Upper lobe of right lung (tissue), 1 donor: ENCODE measurements at places on chromosomes 11 and 22. TPM values are rescaled to one million over a fixed set of nuclear protein-coding genes. Genes with fewer than 3 reads are reported as not detected.
A peak's percentile ranks its signal among the peaks of the same experiment; 100 is the strongest.

GRCh38 chr11:57471496-57471895, 11.2 kb downstream of the RTN4RL2 start:
- DNase-seq: no peak
- peaks cover 6% of the 10 kb centered on the region for H3K4me1 ChIP-seq
- no peaks in the 10 kb centered on the region for H3K27me3 ChIP-seq
- H3K36me3 ChIP-seq: no peaks in the 10 kb centered on the region
- no peak overlapping the region for H3K27ac ChIP-seq

Gene MRGPRE
- total RNA-seq: not detected

DNA sequence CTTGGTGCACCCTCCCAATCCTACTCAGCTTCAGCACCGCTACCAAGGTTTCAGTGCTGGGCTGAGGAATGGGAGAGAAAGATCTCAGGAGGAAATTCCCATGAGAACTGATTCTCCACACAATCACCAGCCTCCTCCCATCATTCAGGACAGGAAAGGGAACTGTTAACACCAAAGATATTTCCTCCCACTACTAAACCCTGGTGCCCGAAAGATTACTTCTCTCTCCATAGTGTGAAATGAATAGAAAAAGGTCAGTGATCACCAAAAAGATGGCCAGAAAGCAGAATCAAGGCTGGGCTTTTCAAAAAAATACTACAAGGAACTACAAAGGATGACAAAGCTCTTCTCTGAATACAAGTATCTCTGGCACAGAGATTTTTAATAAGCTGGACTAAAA, 26.1 kb downstream of the TCIRG1 start:
- H3K36me3 ChIP-seq: peaks cover 95% of the 10 kb centered on the region
- H3K4me1 ChIP-seq: no peaks in the 10 kb centered on the region
- no peak for DNase-seq
- H3K4me3 ChIP-seq: no peak overlapping the region

DNA sequence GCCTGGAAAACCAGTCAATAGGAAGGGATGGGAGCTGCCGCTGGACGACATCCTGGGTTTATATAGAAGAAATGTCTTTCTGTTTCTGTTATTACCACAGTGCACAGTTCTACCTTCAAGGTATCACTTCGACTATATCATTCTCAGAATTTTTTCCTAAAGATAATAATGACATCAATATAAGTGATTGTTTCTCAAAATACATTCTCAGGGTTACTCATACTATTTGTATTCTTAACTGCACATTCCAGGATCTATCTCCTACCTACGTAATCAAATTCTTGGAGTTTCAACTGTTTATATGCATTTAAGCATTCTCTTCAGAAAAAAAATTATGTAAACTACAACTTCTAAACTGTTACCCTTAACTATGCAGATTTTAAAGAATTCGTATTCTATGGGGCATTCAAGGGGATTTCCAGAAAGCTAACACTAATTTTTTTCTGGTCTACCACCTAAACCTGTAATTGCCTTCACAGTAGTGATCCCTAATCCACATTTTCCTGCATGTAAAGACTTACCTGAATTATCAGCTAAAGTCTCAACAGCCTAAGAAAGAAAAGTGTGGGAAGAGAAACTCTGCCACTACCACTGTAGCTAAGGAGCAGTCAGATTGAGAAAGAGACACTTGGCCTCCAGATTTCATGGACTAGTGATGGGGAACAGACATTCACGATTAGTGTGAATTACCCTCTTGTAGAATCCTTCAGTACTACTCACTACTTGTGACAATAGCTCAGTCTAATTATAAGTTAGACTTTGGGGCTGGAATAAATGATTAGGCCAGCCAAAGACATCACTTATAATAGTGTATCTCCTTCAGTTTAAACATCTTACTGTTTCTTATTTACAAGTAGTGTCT, at the start of gene OR51B5:
Gene OR51B5 (minus strand): TSS at position 51 of the 862 bp plus-strand sequence. CDS start 0 bp downstream, at position 51.
- H3K4me3 ChIP-seq: no peak within 1 kb of the TSS
- no peaks in the 10 kb centered on the region for H3K36me3 ChIP-seq
- no peak within 1 kb of the TSS for H3K27ac ChIP-seq
- no peaks in the 10 kb centered on the region for H3K4me1 ChIP-seq
- no peaks in the 10 kb centered on the region for H3K27me3 ChIP-seq
- DNase-seq: no peak

Gene CRYBA4
- total RNA-seq: not detected

DNA sequence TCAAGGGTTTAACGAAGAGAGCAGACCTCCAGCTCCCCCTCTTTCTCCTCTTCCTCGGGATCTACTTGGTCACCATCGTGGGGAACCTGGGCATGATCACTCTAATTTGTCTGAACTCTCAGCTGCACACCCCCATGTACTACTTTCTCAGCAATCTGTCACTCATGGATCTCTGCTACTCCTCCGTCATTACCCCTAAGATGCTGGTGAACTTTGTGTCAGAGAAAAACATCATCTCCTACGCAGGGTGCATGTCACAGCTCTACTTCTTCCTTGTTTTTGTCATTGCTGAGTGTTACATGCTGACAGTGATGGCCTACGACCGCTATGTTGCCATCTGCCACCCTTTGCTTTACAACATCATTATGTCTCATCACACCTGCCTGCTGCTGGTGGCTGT, 363 bp downstream of the OR8A1 start:
- no peak for DNase-seq
- H3K4me1 ChIP-seq: no peaks in the 10 kb centered on the region
- no peaks in the 10 kb centered on the region for H3K27me3 ChIP-seq
- no peak overlapping the region for H3K27ac ChIP-seq
- no peak overlapping the region for H3K4me3 ChIP-seq

- H3K27me3 ChIP-seq: no peaks in the 10 kb centered on the region
- no peak overlapping the region for H3K27ac ChIP-seq
- DNase-seq: no peak
Measured at GRCh38 chr11:33669598-33670249, 30.9 kb downstream of the C11orf91 start.

DNA sequence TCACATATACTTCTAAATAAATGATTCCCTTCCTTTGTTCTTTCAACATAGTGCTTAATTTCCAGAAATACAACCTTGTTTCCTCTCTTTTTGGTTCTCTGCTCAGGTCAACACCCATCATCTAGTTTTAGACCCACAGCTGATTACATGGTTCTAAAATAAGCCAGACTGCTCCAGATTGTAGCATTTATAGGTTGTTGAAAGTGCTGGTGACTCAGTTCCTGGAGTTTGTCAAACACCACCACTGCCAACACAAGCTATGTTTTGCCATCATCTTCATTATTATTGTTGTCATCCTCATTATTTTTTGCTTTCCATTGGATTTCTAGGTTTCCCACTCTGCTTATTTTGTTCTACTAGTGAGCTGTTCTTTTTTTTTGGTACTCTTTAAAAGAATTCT, 22.3 kb upstream of the MMP20 start:
- no peak for DNase-seq
- H3K4me1 ChIP-seq: no peaks in the 10 kb centered on the region
- no peaks in the 10 kb centered on the region for H3K36me3 ChIP-seq
- H3K4me3 ChIP-seq: no peak overlapping the region
- no peak overlapping the region for H3K27ac ChIP-seq

GRCh38 chr11:78731027-78731426, 156.4 kb upstream of the NARS2 start:
- DNase-seq: no peak
- H3K27ac ChIP-seq: no peak overlapping the region
- H3K27me3 ChIP-seq: no peaks in the 10 kb centered on the region
- no peak overlapping the region for H3K4me3 ChIP-seq

DNA sequence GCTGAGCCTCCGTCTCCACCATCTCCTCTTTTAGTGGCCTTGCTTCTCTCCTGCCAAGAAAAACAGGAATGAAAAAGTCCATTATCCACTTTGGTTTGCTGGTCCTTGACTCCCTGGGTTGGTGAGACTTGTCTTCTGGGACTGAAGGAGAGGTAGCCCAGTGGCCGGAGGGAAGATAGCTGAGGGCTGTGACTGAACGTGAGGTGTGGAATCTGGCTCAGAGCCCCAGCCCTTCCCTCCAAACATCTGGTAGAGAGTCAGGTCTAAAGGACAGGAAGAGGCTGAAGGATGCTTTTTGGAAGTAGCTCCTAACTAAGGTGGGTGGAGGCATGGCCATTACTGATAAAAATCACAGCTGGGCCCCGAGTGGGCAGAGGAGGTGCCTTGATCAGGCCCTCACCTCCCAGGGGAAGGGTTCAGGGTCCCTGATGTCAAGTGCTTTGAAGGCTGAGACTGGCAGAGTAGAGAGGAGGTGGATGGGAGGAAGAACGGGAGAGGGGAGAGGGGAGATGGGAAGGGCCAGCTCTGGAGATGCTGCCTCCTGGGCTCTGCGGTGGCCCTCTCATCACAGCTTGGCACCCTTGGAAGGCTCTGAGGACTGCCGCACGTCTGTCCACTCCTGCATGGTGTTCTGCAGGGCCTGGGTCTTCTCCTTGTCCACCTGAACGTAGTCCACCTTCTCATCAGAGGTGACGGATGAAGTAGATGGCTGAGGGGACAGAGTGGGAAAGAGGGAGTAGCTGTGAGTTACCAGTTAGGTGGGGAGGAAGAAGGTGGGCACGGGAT, 30.2 kb downstream of the USP35 start:
- no peak for DNase-seq
- H3K4me1 ChIP-seq: no peaks in the 10 kb centered on the region
- H3K4me3 ChIP-seq: no peak overlapping the region

Gene POTEH
- not detected for total RNA-seq

GRCh38 chr11:68358416-68358815, 46.0 kb downstream of the LRP5 start:
- DNase-seq: no peak
- peaks cover 20% of the 10 kb centered on the region for H3K4me1 ChIP-seq
- H3K4me3 ChIP-seq: no peak overlapping the region
- H3K36me3 ChIP-seq: peaks cover 19% of the 10 kb centered on the region
- H3K27me3 ChIP-seq: no peaks in the 10 kb centered on the region

DNA sequence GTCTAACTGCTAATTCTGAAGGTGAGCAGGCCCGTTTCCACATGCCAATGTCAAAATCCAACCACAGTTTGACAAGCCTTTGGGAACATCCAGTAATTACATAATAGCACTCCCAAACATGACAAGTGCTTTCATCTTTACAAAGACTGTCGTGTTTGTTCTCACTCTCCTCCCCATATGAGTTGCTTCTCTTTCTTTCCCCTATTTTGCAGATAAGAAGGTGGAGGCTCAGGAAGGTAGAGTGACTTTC, 55.9 kb upstream of the CD44 start:
- H3K36me3 ChIP-seq: no peaks in the 10 kb centered on the region
- DNase-seq: no peak
- H3K4me1 ChIP-seq: peaks cover 47% of the 10 kb centered on the region
- no peaks in the 10 kb centered on the region for H3K27me3 ChIP-seq
- peak overlapping the region; percentile 1 for H3K4me3 ChIP-seq
- peak overlapping the region; percentile 81 for H3K27ac ChIP-seq

GRCh38 chr11:73274722-73275380, 2.7 kb downstream of the P2RY6 start:
- H3K4me1 ChIP-seq: peaks cover 12% of the 10 kb centered on the region
- peak; percentile 62 for DNase-seq

- no peak overlapping the region for H3K4me3 ChIP-seq
- peak; percentile 64 for DNase-seq
- H3K4me1 ChIP-seq: no peaks in the 10 kb centered on the region
- no peaks in the 10 kb centered on the region for H3K27me3 ChIP-seq
- H3K27ac ChIP-seq: no peak overlapping the region
Measured at GRCh38 chr22:38831166-38831945, 12.5 kb downstream of the NPTXR start.

Gene BCO2
- 7.7 TPM for total RNA-seq

- no peaks in the 10 kb centered on the region for H3K27me3 ChIP-seq
- peaks cover 26% of the 10 kb centered on the region for H3K4me1 ChIP-seq
Measured at GRCh38 chr11:102139081-102139498, 28.8 kb downstream of the YAP1 start.

DNA sequence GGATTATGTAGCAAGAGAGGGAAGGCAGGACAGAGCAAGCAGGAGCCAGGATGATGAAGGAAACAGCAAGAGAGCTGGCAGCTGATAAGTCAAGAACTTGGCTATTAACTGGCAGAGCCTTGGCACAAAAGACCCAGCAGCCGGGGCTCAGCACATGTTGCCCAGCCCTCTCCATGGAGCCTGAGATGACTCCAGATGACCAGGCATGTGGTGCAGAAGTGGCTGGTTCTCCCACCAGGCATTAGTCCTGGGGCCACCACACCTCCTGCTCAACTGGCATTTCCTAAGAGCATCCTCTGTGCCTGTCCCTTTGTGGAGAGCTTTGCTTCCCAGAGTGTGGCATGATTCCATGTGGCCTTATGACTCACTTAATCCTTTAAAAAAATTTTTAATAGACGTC, 522.6 kb downstream of the MN1 start:
- no peak overlapping the region for H3K4me3 ChIP-seq
- no peaks in the 10 kb centered on the region for H3K36me3 ChIP-seq
- no peaks in the 10 kb centered on the region for H3K4me1 ChIP-seq
- H3K27ac ChIP-seq: no peak overlapping the region

DNA sequence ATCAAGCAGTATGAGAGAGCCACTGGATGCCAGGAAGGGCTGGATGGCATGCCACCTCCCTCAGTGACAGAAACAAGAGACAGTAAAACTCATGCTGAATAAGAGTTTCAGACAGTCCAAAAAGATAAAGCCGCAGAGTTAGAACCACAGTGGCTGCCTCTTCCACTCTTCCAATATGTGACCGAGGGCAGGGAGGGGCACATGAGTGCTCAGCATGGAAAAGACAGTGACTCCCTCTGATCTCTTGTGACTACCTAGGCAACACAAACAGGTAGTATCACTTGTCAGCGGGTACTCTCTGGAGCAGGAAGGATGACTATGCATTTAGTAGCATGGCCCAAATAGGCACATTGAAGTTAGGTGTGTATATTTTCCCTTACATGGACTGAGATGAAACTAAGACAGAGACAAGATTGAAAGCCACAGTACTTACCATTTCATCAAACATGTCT, 295.4 kb downstream of the CADM1 start:
- no peaks in the 10 kb centered on the region for H3K27me3 ChIP-seq
- DNase-seq: no peak
- no peak overlapping the region for H3K4me3 ChIP-seq
- no peak overlapping the region for H3K27ac ChIP-seq
- H3K36me3 ChIP-seq: peaks cover 10% of the 10 kb centered on the region
- no peaks in the 10 kb centered on the region for H3K4me1 ChIP-seq

DNA sequence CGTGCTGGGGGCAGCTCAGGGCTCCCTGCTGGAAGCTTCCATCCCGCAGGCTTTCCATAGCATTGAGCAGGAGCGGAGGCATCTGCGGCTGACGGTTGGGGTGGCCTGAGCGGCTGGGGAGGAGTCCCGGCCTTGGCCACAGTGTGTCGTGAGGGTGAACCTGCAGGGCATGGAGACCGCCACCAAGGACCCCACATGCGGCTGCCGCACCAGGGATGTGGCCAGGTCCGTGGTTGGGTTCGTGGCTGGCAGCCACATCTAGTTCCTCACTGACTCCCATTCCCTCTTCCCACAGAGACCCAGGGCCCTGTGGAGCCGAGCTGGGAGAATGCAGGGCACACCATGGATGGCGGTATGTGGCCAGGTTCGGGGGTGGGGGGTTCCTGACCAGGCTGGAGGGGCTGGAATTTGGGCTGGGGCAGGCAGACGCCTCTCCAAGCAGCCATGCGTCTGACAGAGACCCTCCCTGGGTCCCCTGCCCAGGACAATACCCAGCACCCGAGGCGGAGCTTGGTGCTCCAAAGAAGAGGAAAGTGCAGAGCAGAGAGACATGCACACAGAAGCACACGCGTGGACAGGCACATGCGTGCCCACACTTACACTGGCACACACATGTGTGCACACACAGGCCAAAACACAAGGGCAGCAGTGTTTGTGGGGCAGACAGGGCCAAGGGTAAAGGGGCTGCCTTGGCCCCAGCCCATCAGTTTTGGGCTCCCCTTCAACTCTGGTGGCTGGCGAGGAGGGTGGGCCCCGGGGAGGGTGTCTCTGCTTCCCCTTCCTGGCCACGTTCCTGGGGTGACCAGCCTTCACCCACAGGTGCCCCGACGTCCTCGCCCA, 2.7 kb downstream of the MUC5B start:
- peak; percentile 53 for DNase-seq
- H3K36me3 ChIP-seq: no peaks in the 10 kb centered on the region
- peaks cover 34% of the 10 kb centered on the region for H3K27me3 ChIP-seq
- no peak overlapping the region for H3K27ac ChIP-seq
